ENCODE measurements at places on chromosomes 4 and X.

- DNase-seq: peak; percentile 2
These were observed 89.4 kb upstream of the NPY2R start for GRCh38 chr4:155119006-155119405.

DNA sequence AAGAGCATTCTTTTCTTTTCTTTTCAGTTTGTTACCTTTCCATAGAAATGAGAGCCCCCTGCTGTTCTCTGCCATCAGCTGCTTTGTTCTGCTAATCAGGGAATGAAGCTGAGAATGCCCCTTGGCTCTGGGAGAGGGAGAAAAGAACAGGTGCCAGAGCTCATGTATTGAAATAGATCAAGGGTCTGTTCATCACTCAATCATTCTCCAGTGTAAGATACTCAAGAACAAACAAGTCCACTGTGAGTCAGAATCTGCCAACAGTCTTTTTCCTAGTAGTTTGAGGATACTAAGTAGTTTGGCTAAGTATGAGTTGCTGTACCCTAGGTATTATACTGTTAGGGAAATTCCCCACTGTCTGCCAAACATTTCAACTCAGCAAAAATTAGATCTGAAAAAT, 144.3 kb downstream of the RTL3 start:
- DNase-seq: peak; percentile 81

DNA sequence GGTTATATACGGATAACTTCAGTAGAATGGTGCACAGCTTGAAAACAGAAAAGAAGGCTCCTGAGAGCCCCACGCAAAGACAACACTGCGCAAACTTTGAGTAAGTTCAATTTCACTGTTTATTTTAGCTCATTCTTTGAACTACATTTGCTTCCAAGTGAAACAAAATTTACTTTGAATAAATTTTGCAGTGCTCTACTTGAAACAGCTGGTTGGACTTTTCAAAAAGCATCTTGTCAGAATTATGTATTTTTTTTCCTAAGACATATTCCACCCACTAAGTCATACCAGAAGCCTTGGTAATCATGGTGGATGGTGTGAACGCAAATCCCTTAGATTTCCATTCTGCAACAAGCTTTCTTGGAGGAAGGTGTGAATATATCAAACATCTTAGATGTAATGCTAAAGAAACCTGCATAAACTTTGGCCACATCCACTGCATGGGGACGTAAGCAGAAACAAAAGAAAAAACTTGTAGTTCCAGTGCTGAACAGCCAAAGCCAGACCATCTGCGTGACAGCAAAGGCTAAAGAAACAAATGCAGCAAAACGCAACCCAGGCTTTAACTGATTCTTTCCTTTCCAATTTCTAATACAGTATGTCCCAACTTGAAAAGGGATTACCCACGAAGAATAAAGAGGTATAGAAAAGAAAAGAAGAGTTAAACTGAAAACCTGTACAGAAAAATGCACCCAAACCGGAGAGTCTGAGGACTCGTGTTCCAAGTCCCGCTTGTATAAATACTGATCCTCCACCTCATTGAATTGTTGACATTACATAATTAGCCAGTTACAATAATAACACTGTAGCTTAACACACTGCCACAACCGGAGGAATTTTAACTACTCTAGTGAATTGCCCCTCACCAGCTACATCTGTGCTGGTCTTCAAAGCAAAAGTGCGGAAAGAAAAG, 90.9 kb downstream of the SH3RF1 start:
- peak; percentile 38 for DNase-seq

DNA sequence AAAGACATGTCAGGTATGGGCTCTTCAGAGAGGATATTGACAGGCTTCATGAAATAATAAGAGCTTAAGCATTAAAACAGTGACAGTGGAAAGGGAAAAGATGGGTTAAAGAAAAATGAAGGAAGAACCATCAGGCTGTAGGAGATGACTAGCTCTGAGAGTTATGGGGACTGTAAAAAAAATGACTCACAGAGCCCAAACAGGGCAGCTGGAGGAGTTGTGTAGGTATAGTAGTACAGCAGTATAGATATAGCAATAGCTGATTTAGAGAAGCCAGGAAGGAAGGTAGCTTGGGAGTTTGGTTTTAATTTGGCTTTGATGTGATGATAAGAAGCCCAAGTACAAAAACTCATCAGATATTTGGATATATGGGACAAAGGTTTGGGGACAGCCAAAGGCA, 66.6 kb downstream of the FREM3 start:
- DNase-seq: no peak

DNA sequence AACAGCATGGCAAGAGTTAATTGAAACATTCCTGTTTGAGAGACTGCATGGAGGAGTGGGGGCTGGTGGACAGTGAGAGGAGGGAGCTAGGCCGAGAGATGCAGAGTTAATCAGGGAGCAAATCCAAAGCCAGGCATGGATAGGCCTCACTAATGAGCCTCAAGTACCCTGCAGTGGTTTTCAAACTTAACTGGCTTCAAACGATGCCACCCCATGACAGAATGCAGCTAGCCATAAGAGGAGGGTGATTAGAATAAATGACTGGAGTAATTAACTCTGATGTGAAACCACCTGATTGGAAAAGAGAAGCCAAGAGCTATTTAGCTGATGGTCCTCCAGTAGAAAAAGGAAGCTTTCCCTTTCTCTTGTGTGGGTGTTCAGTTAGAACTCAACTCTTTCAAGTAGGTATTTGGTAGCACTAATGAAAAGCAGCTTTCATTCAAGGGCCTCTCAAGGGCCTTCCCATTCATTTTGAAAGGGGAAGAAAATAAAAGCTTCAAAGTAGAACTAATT, 215.4 kb upstream of the MAB21L2 start:
- no peak for DNase-seq

DNA sequence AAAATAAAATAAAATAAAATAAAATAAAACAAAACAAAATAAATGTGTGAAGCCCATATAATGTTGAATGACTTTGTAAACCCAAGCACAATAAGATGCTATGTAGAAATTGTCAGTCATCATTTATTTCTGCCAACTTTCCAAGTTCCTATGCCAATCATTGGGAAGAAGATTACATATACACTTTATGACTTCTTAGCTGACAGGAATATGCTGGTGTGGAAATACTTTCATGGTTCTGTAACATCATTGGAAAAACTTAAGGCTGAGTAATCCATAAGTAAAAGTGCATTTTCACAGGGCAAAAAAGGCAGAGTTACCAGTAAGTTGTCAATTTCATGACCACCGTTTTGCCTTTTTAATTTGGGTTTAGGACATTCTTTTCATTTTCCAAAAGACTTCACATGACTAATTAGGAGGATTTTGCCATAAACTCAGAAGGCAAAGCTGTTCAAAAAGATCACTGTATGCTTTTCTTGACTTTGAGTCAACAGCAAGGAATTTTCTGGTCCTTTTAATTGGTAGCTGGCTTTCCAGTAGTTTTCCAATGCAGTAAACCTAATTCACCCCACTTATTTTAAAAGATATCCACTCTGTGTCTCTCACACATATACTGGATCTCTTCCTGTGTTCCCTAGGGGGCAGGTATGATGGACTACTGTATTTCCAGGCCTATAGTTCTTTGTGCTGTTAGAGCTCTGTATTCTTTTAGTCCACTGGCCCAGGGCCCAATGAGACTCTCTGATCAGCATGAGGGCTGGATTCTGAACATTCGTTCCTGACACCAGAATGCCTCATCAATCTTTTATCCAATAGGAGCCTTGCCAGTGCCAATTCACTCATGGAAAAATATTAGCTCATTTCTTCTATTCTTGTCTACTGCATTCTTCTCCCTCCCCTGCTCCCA, 26.2 kb upstream of the SCRG1 start:
- DNase-seq: peak; percentile 87

- no peak for DNase-seq
These were observed 104.9 kb upstream of the PRPS2 start for GRCh38 chrX:12686331-12686730.

- DNase-seq: no peak
These were observed 71.3 kb downstream of the PRPS1 start for GRCh38 chrX:107699616-107700015.

GRCh38 chrX:99653352-99653751, 756.7 kb downstream of the PCDH19 start:
- no peak for DNase-seq

- no peak for DNase-seq
These were observed 31.8 kb downstream of the PRDM8 start for GRCh38 chr4:80229128-80229527.

GRCh38 chr4:173415092-173415491, 16.2 kb upstream of the SCRG1 start:
- no peak for DNase-seq

DNA sequence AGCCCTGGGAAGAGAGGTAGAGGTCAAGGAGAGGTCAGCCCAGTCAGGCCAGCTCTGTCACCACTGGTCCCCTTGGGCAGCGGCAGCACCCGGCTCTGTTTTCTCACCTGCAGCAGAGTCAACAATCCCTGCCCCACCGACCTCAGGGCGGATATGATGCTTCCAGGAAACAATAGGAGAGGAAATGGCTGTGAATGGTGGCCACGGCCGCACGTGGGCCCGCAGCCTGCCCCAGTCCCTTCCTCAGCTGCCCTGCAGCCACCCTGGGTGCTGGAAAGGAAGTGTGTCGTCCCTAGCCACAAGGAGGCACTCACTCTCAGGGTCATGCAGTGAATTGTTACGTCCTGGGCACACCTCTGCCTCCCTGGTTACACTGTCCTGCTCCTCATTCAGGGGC, 92.5 kb upstream of the ENPP6 start:
- DNase-seq: no peak

- no peak for DNase-seq
These were observed 1535.8 kb upstream of the PCDH10 start for GRCh38 chr4:131613086-131613823.

DNA sequence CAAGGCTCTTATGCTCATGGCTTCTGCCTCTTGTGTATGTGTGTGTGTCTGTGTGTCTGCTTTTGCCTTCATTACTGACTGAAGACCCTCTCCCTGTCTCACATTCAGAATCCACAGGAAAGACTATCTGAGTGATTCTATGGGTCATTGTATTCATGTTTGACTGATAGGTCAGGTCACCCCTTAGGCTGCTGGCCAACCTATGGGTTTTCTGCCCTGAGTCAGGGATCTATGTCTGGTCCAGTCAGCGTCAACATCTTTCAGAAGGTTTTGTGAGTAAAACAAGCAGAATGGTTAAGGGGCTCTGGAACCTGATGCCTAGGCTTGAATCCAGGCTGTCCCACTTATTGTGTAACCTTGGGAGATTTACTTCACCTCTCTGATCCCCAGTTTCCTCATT, 30.5 kb downstream of the NHSL2 start:
- DNase-seq: no peak

DNA sequence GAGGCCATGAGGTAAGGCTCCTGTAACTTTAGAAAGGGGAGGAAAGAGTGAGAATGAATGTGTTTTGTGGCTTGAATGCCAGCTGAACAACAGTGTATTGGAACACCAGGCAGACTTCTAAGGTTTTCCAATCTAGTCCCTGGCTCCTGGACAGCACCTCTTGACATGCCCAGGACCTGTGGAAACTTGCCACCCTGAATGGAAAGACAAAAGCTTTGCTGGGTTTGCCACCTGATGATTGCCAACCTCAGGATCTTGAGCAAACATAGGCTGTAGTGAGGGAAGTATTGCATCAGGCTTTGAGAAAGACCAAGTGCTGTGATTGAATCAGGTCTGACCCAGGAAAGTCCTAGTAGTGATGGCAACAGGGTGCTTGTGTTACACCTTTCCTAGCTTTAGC, 1393.1 kb upstream of the DIAPH2 start:
- DNase-seq: no peak

Measured in LHCN-M2 (cell line).